CD8-positive, alpha-beta memory T cell (primary cell): ENCODE measurements at places on chromosomes 16 and 17.

- DNase-seq: no peak
These were observed 684 bp upstream of the RSAD1 start for GRCh38 chr17:50477976-50478375.

DNA sequence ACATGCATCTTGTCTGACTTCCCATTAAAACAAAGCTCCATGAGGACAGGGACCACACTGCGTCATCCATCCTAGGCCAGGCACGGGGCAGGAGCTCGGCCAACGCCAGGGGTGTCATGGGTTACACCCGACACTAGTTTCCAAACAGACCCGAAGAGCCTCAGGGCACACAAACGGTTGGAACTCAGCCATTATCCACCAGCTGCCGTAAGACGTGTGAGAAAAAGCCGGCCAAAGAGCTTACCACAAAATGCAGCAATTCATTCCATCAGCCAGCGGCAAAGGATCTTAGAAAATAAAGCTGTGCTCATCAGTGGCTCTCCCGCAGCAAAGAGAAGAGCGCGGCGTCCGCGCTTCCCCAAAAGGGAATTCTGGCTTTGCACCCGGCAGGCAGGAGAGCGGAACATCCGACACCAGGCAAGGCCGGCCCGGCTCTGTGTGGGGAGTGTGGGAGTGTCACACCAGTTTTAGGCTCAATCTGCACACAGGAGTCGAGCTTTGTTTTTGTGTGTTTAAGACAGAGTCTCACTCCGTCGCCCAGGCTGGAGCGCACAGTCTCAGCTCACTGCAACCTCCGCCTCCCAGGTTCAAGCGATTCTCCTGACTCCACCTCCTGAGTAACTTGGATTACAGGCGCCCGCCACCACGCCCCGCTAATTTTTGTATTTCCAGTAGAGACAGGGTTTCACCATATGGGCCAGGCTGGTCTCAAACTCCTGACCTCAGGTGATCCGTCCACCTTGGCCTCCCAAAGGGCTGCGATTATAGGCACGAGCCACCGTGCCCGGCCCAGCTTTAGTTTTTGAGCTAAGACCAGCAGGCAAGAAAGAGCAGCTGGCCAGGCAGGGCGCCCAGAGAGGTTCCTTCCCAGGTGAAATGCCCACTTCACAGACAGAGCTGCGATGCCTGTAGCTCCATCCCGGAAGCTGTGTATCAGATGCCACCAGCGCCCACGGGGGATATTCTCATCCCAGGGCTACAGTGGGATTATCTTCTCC, 1.5 kb downstream of the SLC38A8 start:
- no peak for DNase-seq

DNA sequence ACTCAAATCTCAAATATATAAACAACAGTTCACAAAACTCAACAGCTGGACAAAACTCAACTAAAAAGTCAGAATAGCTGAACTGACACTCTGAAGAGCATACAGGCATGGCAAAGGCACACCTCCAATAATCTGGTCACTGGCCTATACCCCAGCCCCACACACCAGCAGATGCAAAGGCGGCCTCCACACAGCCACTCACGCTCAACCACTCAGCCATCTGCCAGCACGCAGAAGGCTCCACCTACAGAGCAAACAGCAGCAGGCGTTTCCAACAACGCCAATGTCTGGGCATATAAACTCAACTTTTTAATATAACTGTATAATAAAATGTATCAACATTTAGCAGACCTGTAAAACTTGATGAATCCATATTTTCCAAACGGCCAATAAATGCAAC, 17.2 kb downstream of the USP7 start:
- no peak for DNase-seq

DNA sequence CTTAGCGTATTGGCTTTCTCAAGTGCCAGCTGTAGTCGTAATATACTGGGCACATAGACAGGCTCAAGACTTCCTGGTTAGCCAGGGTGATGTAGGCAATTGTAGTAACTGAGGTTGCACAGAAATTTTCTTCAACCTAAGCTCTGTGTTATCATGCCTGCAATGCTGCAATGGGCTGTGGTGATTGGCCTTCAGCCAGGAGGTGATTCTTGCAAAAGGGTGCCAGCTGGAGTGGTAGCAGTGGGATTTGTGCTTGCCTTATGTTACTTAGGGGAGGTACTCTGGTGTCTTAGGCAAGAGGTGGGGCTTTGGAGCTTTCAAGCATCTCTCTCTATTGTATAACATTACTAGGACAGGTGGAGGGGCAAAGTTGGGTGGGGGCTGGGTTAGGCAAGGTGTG, 495.1 kb downstream of the CDH11 start:
- no peak for DNase-seq

- no peak for DNase-seq
These were observed 147.0 kb downstream of the C16orf78 start for GRCh38 chr16:49520492-49521038.

GRCh38 chr16:53131363-53132071, 76.7 kb downstream of the CHD9 start:
- peak; percentile 44 for DNase-seq

GRCh38 chr16:23124315-23124714, 24.9 kb downstream of the USP31 start:
- DNase-seq: no peak

GRCh38 chr17:33637534-33637933, 344.4 kb upstream of the ASIC2 start:
- DNase-seq: no peak

- no peak for DNase-seq
These were observed 77.4 kb upstream of the CCL2 start for GRCh38 chr17:34177642-34178041.

GRCh38 chr16:19108409-19109287, 5.1 kb upstream of the ITPRIPL2 start:
- no peak for DNase-seq

- DNase-seq: no peak
These were observed 6.2 kb downstream of the CORO6 start for GRCh38 chr17:29616300-29617048.

- DNase-seq: no peak
These were observed 143.2 kb downstream of the NPIPB5 start for GRCh38 chr16:22653876-22654275.

GRCh38 chr16:65071433-65072311, 50.2 kb downstream of the CDH11 start:
- DNase-seq: no peak

DNA sequence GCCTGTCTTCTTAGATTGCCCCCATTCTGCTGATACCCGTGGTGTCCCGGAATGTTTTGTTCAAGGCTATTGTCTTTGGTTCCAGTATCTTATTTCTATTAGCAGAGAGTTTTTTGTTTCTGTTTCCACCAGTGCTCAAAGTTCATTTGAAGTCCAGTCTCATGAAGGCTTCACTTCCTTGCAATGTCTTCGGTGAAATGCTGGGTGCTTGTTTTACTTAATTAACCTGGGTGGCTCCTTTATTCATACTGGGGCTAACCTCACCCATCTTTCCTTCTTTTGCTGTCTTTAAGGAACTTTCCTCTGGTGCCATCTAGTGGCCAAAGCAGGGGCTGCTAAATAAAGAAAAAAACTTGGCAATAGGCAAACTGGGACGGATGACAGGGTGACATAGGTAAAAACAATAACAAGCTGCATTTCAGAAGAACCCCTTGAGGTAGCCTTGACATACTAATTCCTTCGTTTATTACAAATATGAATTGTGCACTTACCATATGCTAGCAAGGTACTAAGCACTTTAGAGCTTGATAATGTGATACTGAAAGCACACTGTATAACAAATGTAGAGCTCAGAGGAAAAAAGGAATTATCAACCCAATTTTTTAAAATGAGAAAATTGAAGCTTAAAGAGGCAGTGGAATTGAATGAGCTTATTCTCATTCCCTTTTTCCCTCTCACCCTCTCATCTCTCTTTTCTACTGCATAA, 2.8 kb upstream of the SMIM36 start:
- DNase-seq: peak; percentile 48

DNA sequence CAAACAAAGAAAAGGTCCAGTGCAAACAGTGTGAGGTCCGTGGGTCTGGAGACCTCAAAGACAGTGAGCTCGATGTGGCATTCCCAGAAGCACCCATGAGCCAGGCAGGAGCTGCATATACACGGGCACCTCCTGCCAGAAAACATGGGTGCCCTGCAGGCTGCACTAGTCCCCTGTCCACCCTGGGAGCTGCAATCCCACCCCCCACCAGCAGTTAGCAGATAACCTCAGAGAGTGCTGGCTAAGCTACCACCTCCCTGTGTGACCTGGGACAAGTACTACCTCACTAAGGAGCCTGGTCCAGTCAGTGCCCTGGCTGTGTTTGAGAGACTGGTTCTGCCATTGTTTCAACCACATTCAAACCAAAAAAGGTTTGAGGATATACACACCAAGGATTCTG, 135.7 kb downstream of the ZNF423 start:
- DNase-seq: no peak

- no peak for DNase-seq
These were observed 3.3 kb upstream of the CA7 start for GRCh38 chr16:66840883-66841282.

- DNase-seq: no peak
These were observed 24.2 kb upstream of the CPHXL start for GRCh38 chr16:75750528-75750927.

DNA sequence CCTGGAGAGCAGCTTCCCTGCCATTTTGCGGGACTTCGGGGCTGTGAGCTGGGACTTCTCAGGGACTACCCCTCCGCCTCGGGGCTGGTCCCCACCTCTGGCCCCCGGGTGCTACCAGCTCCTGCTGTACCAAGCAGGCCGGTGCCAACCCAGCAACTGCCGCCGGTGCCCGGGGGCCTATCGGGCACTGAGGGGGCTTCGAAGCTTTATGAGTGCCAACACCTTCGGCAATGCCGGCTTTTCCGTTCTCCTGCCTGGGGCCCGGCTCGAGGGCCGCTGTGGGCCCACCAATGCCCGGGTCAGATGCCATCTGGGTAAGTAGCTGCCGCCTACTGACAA, 1.3 kb downstream of the ASPHD1 start:
- no peak for DNase-seq

DNA sequence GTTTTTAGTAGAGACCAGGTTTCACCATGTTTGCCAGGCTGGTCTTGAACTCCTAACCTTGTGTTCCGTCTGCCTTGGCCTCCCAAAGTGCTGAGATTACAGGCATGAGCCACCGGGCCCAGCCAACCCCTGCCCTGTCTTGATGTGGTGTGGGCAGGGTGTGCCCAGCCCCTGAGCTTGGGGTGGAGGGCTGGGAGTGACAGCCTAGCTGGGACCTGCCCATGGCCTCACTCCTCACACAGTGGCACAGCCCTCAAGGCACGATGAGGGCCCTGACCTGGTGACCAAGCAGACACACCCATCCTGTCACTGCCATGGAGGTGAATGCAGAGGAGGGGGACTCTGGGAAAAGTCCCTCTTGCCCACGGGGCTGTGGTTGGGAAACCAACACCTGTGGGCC, 3.0 kb downstream of the IL32 start:
- DNase-seq: no peak

- no peak for DNase-seq
These were observed 11.8 kb downstream of the NLRC5 start for GRCh38 chr16:57001026-57001679.

DNA sequence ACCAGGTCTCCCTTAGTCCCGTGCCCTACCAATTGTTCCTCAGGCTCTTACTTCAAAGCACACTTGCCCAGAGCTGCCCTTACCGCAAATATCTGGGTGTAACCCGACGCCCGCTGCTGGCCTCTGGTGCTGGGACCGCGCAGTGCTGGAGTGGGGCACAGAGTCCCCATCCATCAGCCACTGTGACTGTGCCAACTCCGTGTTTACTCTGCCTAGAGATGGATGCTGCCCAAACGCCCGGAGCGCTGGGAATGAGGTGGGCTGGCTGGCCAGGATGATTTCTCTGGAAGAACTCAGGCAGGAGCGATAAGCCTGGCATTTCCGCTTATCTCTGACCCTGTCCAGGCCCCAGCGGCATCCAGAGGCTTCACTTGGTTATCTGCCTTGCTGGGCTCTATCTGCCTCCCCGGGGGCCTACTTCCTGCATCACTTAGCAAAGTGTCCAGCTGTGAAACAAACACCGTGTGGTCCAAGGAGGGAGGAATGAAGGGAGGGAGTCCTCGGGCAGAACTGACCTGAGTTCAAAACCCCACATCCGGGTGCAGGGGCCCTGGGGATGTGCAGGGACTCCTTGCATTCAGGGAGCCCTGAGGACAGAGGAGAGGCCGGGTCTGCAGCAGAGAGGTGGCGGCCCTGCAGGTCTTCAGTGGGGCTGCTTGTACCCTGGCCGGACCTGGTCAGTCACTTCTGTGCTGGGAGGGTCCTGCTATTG, 9.4 kb upstream of the MYLK3 start:
- no peak for DNase-seq

DNA sequence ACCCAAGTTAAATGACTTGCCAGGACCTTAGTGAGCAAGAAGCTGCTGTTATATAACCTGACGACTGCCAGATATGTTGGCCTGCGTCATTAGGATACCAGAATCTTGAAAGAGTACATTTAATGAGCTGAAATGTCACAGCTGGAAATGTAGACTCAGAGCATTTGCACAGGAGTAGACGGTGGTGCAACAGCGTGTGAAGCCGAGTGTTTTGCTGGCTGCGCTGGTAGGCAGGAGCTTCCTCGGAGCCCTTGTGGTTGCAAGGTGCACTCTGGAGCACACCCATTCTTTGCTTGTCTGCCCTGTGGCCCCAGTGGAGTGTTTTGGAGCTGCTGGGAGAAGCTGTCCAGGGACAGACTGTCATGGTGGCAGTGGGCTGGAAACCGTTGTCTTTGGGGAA, 79.3 kb downstream of the BANP start:
- no peak for DNase-seq

DNA sequence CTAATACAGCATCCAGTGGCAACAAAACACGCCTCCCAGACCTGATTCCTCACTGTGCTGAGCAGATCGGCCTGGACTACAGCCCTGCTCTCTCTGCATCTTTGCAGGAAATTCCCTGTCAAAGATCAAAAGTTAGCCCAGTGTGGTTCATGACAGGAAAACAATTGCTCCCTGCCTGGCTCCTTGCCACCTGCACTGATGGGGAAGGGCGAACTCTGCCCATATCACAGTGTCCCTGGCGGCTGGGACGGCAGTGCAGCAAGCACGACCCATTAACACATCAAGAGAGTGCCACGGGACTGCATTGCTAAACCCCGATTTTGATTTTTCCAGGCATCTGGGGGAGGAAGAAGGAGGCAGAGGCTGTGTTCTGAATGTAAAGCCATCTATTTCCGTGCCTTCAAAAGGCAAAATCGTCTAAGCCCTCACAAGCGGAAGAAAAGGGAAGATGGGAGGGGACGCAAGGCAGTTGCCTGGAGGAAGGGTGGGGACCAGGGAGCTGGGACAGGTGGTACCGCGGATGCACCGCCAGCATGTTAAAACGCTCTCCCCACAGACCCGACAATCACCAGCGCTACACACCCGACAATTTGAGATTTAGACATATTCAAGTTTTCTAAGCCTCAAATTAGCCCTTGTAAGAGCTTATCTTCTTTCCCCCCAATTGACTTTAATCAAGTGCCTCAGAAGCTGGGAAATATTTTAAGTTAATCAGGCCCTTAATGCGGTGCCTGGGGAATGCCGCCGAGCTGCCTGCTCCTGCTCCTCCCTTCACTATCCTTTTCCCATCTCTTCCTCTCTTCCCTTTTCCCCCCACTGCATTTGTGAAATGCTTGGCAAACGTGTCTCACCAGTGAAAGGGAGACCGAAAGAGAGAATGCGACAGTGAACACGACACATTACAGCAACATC, 238.8 kb upstream of the CDH5 start:
- DNase-seq: no peak

- no peak for DNase-seq
These were observed 51.4 kb downstream of the USP22 start for GRCh38 chr17:20991276-20992037.

GRCh38 chr16:84423416-84423837, 55.1 kb downstream of the ATP2C2 start:
- no peak for DNase-seq
